Psoas muscle (tissue), 8 donors: ENCODE measurements at places on chromosomes 2 and 18. TPM values are rescaled to one million over a fixed set of nuclear protein-coding genes. Genes with fewer than 3 reads are reported as not detected.

GRCh38 chr2:217691920-217692666, 310.7 kb downstream of the TNS1 start:
- DNase-seq: peak; percentile 76

GRCh38 chr18:2635586-2635985, 19.9 kb upstream of the SMCHD1 start:
- DNase-seq: no peak

FAM237A gene
- not detected for polyA plus RNA-seq

GRCh38 chr2:216289470-216289869, 82.8 kb downstream of the MARCHF4 start:
- no peak for DNase-seq

DNA sequence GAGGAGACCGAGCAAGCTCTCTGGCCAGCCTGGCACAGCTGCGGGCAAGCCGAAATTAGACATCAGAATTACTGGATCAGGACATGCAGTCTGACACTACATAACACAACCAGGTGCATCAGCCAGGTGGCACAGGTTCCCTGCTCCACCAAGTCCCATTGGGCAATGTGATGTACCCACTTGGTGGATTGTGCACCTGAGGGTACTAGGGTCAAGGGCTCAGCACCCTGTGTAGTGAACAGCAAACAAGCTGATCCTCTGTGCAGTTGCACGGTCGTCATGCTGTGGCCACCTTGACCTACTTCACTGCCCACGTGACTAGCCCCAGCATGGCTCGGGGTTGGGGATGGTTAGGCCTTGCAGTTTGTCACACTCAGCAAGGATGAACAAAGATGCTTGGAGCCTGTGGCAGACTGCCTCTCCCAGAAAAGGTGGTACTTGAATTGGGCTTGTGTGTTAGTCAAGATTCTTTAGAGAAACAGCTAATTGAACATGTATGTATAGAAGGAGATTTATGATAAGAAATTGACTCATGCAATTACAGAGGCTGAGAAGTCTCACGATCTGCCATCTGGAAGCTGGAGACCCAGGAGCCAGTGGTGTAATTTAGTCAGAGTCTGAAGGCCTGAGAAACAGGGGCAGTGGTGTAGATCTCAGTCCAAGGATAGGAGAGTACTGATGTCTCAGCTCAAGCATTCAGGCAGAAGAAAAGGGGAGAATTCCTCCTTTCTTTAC, 71.4 kb upstream of the TMEM87B start:
- no peak for DNase-seq

GRCh38 chr2:203484266-203485112, 50.6 kb downstream of the RAPH1 start:
- no peak for DNase-seq
